Stimulated activated CD4-positive, alpha-beta T cell treated with anti-CD3 and anti-CD28 coated beads, Interleukin-1b, Interleukin-23, amount 100 ng/mL, for 4 hours (primary cell): ENCODE measurements at places on chromosomes 7 and 10.

- no peak for DNase-seq
Measured at GRCh38 chr7:35477609-35478008, 217.3 kb downstream of the HERPUD2 start.

DNA sequence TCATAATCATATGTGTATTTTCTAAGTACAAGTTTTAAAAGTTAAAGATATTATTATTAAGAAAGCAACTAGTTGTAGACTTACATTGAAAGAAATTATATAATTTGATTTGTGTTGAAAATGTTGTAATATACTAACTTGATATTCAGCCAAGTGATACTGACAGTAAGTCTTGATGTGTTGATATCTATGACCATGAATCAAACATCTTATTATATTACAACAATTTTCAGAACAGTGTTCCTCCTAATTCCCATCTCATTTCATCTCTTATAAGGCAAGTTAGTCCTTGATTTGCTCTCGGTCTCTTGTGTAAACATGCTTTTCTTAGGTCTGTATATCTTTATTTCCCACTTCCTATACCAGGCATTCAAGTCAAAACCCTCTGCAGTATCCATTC, 269.2 kb upstream of the SEMA3E start:
- no peak for DNase-seq

- DNase-seq = no peak
Measured at GRCh38 chr7:51240868-51241267, 75.7 kb downstream of the COBL start.

DNA sequence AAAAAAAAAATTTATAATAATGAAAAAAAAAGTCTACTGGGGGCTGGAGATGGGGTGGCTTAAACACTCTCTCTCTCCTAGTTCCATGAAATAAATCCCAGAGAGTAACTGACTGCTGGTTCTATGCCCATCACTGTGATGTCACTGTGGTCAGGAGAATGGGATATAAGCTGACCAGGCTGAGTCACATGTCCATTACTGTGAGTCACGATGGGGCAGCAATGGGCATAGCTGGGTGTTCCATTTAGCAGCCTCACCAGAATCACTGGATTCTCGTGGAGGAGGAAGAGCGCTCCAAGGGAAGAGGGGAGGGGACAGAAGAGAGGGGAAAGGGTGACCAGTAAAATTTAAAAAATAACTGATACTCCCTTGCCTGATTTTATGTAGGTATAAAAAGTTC, 37.1 kb downstream of the MASTL start:
- DNase-seq = no peak
